ENCODE measurements at places on chromosomes 4 and X.

DNA sequence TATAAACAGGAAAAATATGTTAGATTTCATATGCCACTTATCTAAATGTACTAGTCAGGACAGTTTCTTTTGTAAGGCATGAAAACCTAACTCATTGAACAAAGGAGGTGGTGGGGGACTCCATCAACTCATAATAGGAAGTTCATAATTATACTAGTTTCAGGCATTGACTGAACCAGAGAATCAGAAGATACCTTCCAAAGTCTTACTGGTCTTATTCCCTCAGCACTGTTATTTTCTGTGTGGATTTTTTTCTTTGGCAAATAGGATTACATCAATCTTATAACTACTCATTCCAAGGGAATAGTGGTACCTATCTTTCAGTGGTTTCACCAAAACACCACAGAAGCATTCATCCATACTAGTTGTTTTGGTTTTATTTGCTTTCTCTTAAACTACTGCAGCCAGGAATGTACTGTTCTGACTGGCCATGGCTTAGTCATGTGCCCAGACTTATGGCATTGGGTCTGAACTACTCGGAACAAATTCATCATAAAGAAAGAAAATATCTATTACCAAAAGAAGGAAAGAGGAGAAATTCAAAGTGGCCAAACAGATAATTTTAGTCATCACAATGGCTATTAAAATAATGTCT is 273.9 kb downstream of the ARAP2 start:
- no peak for DNase-seq

- no peak for DNase-seq
These were observed 7.2 kb upstream of the DDX60L start for GRCh38 chr4:168487282-168488035.

DNA sequence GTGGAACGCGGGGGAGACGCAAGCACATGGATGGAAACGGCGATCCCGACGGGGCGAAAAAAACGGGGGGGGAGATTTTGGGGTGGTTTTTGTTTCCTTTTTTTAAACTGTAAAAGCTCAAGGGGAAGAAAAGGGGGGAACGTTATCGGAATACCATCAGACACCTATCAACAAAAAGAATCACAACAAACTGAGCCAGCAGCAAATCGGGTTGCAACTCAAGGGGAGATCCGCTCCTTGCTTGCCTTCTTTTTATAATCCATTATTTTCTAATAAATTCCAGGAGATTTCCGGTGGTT is 616 bp downstream of the MAML3 start:
- DNase-seq = no peak

DNA sequence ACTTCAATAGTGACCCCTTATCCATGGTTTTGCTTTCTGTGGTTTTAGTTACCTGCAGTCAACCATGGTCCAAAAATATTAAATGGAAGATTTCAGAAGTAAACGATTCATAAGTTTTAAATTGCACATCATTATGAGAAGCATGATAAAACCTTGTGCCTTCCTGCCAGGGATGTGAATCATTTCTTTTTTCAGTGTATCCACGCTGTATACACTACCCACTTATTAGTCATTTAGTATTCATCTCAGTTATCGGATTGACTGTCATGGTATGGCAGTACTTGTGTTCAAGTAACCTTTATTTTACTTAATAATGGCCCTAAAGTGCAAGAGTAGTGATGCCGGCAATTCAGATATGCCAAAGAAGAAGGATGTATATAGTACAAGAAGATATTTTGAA is 37.7 kb upstream of the TASL start:
- no peak for DNase-seq

GRCh38 chr4:55367084-55367722 is 21.2 kb downstream of the SRD5A3 start:
- no peak for DNase-seq

DNA sequence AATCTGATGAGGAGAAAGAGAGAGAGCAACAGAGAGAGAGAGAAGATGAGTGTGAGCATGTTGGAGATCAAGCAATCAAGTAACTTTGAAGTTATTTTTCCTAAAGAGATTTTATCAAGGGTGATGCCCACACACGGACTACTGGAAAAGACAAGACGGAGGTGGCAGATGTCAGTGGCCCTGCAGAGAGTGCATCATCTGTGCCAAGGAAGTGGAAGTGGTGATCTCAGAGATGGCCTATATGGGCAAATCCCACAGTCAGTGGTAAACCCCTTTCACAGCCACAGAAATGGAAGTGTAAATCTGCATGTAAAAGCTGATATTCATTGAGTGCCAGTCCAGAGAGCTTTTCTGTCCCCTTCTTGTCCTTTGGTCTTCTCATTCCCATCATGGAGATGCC is 577.2 kb upstream of the AADAT start:
- no peak for DNase-seq

DNA sequence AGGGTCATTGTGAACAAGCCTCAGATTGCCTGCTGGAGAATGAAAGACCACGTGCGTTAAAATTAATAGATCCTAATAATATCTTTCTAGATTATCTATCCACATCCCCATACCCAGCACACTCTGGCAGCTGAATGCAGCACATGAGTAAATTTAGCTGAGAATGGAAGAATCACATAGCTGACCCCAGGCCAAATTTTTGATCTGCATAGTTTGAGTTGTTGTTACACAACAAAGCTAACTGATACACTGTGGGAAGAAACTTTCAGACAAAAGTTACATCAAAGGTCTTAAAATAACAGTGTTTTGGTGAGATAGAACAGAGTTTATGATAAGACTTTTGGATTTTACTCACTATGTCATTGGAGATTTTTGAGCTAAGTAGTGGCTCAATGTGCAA is 72.4 kb upstream of the ANXA10 start:
- no peak for DNase-seq

DNA sequence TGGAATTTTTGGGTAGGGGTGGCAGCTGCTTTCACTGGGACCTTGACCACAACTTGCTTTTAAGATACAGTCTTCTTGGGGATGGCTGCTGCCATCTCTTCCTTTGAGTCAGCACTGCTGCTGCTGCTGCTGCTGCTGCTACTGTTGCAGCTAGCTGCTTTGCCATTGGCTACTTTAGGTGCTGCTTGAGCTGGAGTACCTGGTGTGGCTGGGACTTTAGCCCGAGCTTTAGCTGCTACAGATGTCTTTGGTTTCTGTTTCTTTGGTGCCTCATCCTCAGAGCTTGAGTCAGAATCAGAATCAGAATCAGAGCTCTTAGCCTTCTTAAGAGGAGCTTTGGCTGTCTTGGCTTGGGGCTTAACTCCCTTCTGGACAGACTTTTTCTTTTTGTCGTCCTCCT is 52.2 kb downstream of the FAM9B start:
- no peak for DNase-seq

DNA sequence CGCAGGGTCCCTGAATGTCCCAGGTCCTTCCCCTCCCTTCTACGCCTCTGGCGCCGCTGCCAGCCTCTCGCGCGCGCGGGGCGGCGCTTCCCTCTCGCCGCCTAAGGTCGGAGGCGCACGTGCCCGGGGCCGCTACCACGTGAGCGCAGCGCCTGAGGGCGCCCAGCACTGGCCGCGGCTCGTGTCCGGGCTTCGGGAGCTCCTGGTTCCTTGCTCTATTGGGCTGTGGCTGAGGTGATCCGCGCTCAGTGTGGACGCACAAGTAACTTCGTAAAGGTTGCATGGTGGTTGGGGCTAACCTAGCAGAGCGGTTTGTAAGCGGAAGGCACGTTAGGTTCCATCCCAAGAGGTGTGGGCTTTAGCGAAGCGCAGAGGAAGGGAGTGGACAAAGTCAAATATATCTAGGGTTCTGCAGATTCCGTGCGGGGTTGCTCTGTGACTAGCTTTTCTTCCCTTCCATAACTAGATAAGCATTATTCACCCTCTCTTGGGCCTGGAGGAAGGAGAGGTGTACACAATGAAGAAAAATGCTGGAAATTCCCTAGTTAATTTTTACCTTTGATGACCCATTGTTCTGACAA is 1.8 kb downstream of the TLL1 start:
- no peak for DNase-seq

GRCh38 chr4:144715230-144715629 is 69.3 kb downstream of the HHIP start:
- DNase-seq = no peak

Data from stimulated activated CD8-positive, alpha-beta memory T cell treated with anti-CD3 and anti-CD28 coated beads, Interleukin-7, amount 100 ng/mL, for 1 hour (primary cell).